ENCODE measurements at places on chromosomes 11 and 22.

DNA sequence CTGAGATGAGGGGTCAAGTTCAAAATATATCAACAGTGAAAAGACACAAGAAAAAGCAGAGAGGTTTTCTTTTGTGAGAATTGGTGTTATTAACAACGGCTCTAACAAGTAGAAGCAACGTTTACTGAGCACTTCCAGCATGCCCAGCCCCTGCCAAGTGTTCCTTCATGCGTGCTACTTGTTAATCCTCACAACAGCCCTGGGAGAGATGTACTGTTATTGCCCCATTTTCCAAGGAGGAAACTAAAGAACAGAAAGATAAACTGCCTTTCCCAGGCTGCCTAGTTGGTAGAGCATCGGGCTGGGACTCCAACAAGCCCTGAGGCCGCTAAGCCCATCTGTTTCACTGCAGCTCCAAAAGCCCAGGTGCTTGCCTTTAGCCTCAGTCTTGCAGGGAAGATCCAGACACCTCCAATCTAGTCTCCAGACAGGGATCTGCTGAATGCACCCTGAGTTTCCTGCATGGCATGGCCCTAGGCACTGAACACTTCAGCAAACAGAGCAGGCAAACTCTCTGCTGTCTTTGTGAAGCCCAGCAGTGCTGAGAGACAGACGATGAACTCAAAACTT lies 25.5 kb downstream of the SPATA19 start:
- no peak for DNase-seq

DNA sequence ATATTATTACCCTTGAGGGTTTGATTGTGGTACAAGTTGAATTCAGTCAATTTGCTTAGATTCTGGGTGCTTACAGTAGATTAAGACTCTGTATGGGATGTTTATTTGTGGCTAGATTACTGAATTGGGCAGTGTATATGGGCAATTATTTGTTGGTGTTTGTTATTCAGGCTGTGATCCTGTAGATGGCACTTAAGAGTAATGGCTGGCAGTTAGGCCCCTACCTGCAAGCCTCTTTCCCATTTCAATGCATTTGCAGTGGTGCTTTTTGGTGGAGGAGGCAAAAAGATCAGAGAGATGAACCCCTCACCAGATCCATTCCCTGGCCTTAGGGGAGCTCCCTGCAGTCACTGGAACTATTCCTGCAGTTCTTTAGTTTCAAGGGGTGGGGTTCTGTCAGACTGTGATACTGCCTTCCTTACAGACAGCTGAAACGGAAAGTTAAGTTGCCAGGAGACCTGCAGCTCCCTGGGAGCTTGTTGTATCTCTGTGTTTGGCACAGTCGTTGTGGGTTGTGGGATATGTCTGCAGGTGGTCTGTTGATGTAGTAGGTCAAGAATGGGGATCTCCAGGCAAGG lies 199.5 kb downstream of the AASDHPPT start:
- DNase-seq, result no peak

GRCh38 chr11:92636543-92637188 lies 332.8 kb upstream of the MTNR1B start:
- no peak for DNase-seq

- DNase-seq, result no peak
Observed at GRCh38 chr22:22397875-22398524, 110.5 kb downstream of the ZNF280B start.

DNA sequence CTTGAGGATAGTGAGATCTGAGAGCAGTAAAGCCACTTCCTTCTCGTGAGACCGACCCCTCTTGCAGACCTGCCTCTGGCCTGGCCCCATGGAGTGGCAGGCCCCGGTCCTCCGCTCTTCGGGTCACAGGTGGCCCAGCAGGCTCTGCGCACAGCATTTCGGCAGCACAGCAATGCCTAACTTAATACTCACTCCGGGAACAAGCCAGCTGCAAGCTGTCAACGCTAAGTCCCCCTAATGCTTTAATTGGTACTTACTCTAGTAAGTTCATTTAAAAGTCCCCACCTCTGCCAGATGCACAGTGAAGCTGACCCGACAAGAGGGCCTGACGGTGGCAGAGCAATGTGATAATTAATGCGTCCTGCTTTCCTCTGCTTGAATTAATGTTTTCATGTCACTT lies 349.3 kb upstream of the B3GAT1 start:
- DNase-seq, result no peak

DNA sequence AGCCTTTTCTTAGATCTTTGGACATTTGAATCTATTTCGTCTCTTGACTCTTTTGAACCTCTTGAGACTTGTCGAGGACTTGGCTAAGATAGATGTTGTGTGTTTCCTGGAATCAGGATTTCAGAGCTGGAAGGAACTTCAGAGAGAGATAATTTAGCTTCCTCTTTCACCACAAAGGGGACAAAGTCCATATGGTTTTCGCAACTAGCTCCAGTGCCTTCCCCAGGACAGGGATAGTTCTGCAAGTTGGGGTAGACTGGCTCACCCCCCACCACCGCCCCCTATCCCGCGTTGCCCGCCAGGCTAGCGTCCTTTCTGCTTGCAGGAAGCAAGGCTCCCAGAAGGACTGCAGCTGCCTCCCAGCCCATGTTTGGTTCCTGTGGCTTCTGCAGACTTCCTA lies 75.7 kb upstream of the MYO18B start:
- DNase-seq, result peak; percentile 40

- DNase-seq, result no peak
Observed at GRCh38 chr22:46534901-46535630, 2.4 kb downstream of the CELSR1 start.

DNA sequence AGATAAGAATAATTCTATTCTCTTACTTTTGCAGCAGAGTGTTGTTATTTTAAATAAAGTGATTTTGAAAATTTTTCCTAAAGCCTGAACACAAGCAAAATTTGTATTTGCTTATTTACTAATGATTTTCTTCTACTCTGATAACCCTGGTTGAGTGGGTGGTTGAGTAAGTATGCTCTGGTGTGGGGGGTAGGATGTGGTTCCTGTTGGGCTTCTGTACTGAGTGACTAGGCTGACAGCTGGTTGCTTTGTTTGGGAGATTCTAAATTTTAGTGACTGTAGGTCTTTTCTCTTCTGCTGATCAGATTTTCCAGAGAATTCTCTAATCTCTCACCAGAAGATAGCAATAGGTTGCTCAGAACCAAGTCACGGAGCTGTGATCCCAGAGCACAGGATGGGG lies 61.6 kb downstream of the METTL15 start:
- DNase-seq, result no peak

- no peak for DNase-seq
Observed at GRCh38 chr11:100841711-100842407, 154.8 kb downstream of the ARHGAP42 start.

DNA sequence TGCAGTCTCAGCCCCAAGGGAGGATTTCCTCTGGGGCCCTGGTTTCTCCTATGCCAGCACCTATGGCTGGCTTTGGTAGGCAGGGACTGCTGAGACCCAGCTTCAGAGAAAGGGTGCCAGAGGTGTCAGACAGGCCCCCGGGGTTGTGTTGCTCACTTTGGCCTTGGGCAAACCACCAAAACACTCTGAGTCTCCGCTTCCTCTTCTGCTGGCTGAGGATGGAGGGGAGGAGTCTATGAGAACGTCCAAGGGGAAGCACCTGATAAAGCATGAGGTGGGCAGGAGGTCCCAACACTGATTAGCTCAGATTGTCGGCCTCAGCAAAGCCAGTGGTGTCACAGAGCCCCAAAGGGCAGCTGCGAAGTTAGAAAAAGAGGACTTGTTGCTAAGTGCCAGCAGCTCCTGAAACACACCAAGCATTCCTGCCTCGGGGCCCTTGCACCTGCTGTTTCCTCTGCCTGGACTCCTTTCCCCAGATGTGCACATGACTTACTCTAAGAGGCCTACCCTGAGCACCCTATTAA lies 10.5 kb downstream of the SMTNL1 start:
- no peak for DNase-seq

GRCh38 chr11:107564877-107565218 lies 687 bp downstream of the ALKBH8 start:
- DNase-seq, result no peak

- DNase-seq, result no peak
Observed at GRCh38 chr22:23847991-23848864, 9.4 kb upstream of the DERL3 start.

DNA sequence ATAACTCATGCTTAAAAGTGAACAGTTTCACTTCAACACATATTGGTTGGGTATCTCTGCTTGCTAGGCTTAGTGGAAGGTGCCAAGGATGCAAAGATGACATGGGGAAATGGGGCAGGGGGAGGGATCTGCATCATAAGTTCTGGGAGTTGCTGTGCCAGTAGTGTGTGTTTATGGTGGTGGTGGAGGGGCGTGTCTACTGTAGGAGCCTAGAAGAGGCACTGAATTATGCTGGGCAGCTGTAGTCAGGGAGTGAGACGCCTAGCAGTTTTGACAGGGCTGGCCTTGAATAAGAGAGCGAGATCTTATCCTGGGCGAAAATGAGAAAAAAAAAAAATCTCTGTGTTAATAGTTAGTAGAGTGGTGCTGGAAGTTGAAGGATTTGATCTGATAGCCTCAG lies 3.0 kb downstream of the ELMOD1 start:
- DNase-seq, result no peak

DNA sequence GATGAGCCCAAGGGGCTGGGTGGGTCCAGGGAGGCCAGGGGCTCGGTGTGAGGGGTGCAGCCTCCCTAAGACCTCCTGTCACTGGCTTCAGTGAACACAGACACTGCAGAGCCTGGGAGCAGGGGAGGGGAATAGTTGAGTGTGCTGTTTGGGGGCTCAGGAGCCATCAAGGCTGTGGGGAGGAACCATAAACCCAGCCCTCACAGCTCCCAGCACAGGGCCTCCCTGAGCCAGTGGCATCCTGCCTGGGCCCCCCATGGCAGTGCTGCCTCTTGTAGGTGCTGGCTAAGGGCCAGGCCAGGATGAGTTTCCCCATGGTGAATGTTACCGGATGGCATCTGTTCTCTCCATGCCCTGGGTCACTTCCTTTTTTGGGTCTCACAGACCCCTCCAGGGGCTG lies 25.5 kb downstream of the KCNJ5 start:
- no peak for DNase-seq

- DNase-seq, result no peak
Observed at GRCh38 chr11:17608821-17609220, 61.8 kb downstream of the OTOG start.

GRCh38 chr22:48240935-48241230 lies 1478.4 kb downstream of the TBC1D22A start:
- no peak for DNase-seq

DNA sequence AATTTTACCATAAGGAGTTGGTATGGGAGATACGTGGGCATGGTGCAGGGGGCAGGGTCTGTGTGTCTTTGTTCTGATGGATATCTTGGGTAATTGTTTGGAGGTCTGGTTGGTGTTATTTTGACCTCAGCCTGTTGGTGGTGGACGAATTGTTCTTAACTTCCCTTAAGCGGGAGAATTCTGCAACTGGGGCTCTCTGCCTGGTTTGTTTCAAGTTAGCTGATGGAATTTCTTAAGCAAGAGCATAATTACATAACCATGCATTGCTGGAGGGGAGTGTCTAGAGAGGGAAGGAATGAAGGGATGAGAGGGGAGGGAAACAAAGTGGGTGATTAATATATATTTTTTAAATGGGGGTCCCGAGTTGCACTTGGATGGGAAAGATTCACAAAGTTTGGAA lies 908.5 kb upstream of the RAG2 start:
- no peak for DNase-seq

DNA sequence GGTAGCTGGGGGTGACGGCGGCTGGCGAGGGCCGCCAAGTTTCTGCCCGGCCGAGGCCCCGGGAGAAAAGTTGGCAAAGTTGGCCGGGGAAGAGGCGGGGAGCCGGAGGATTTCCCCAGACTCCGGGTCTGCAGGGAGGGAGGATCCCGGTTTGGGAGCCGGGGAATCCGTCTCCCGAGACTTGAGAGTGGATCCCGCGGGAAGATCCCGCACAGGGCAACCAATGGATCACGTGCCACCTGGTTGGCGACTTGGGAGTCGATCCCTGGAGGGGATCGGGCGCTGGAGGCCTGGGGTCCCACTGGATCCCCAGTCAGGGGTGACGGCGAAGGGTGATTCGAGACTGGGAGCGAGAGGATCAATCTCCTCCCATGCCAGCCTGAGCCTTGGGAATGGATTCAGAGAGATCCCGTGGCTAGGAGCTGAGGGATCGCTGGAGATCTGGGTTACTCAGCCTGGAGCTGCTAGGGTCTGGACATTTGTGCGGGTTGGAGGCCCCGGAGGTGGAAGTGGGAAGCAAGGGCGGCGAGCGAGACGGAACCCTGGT lies 394 bp downstream of the KIAA1671 start:
- DNase-seq, result no peak

GRCh38 chr22:28792491-28793383 lies 7.6 kb downstream of the XBP1 start:
- DNase-seq, result no peak

- DNase-seq, result no peak
Observed at GRCh38 chr11:67312187-67313021, 9.1 kb downstream of the SSH3 start.

DNA sequence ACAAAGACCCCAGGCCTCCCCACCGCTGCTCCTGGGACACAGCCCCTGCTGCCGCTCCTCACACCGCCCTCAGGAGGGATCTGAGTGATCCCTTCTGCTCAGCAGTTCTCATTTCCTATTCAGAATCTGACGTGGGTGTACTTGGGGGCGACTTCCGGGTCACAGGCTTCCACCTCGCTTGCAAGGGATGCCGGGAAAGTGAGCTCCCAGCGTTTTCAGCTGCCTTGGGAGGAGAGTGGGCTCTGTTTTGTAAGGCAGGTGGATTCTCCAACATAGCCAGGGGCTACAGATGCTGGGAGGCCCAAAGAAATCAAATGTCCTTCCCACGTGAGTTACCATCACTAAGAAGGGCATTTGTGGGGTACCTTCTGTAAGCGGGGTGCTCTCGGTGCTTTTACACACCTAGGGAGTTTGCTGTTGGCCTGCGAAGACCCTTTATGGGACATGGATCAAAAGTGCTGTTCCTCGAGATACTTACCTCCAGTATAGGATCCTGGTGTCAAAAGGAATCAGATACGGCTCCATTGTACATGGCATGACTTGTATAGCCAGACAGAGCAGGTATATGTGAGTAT lies 9.7 kb upstream of the LRRC10B start:
- no peak for DNase-seq

GRCh38 chr22:35376728-35377472 lies 4.0 kb upstream of the HMOX1 start:
- DNase-seq, result peak; percentile 92

GRCh38 chr11:126279191-126279590 lies 3.7 kb upstream of the TIRAP start:
- DNase-seq, result no peak

GRCh38 chr11:59842316-59842715 lies 3.0 kb downstream of the CBLIF start:
- no peak for DNase-seq

DNA sequence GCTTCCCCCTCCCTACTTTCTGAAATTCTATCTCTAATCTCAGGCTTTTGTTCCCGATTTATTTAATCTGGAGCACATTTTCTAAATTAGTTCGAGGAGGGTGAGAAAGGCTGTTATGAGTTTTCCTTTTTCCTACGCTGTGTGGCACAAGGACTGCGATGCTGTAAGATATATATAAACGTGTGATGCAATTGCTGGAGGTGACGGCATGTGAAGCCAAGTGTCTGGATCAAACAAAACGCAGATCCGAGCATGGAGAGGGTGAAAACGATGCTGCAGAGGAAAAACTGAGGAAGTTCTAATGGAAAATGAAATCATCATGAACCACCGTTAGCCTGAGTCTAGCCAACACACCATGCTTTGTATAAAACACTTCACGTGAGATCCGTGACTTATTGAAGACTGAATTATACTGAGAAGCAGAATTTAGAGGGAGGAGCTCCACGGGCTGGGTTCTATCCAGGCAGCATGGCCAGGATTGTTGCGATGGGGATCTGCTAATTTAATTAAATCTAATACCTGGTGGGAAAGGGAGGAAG lies 4.4 kb downstream of the PKNOX2 start:
- DNase-seq, result no peak

Data from bone marrow (tissue), 2 donors.